ENCODE measurements at places on chromosomes 12 and 14. TPM values are rescaled to one million over a fixed set of nuclear protein-coding genes. Genes with fewer than 3 reads are reported as not detected.

- DNase-seq, result no peak
Measured at GRCh38 chr12:124720681-124721500, 142.8 kb downstream of the SCARB1 start.

Gene MYF5
- total RNA-seq, result not detected

DNA sequence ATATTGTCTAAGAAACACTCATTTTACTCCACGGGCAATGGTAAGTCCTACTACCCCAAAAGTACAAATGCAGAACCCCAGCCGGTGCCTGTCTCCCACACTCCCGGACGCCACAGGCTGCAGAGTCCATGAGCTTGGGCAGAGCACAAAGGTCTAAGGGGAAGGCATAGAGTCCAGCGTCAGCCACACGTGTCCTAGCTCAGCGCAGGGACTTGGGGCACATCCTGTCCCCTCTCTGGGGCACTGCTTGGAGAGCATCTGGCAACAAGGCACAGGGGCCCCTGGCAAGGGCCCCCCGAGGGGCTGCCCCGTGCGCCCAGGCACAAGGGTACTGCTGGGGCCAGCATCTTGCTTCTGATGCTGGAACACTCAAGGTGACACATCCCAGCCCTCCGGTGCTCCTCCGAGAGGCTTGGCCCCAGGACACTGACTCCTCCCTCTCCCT lies 58.4 kb downstream of the BCL11B start:
- DNase-seq, result no peak

DNA sequence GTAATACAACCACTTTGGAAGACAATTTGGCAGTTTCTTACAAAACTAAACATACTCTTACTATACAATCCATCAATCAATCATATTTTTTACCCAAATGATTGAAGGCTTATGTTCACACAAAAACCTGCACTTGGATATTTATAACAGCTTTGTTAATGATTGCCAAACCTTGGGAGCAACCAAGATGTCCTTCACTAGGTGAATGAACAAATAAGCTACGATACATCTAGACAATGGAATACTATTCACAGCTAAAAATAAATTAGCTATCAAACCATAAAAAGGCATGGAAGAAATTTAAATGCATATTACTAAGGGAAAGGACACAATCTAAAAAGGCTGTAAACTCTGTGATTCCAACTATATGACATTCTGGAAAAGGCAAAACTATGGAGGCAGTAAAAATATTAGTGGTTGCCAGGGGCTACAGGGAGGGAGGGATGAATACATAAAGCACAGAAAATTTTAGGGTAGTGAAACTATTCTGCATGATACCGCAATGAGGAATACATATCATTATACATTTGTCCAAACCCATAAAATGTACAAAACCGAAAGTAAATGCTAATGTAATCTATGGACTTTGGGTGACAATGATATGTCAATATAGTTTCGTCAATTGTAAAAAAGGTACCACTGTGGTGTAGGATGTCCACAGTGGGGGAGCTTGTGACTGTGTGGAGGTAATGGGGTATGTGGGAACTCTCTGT lies 70.5 kb downstream of the GPR65 start:
- no peak for DNase-seq

Gene PRR4
- total RNA-seq, result 2.1 TPM

- no peak for DNase-seq
Measured at GRCh38 chr12:6773590-6774351, 1.5 kb downstream of the LAG3 start.

Gene CMA1
- total RNA-seq, result not detected

Gene OAS2
- 6.5 TPM for total RNA-seq

DNA sequence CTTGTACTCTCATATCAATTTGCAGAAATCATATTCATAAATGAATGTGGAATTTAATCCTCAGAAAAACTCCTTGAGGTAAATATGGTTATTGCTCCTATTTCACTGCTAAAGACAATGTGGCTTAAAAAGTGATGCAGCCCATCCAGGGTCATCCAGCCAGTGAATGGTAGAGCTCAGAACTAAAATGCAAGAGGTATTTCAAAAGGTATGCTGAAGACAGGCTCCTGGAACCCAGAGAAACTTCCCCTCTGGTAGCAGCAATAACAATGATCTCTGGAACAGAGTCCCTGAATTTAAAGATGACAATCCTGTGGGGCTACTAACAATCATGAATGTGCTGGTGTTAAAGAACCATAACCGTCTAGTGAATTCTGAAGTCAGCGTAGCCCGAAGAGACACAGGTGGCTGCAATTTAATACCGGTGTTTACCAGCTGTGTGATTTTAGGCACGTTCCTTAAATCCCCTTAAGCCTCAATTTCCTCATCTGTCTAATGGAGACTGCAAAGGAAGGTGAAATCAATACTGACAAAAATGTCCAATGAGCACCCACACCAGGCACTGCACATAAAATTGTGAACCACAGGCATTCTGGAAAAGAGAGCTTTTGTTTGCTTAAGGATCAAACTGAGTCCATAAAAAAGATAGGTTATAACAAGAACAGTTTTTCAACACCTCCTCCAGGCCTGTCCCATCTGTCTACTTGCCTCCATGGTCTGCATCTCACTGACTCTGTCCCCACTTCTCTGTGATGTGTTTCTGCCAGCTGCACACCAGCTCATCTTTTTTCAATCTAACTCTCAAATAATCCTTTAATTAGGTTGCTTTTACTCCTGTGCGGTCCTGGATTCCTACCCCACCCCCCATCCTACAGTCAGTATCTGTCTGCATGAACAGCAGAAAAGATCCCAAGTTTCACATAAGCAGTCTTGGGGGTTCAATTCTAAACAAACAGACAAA lies 10.5 kb downstream of the TM7SF3 start:
- DNase-seq, result no peak

- no peak for DNase-seq
Measured at GRCh38 chr14:104183796-104184195, 45.4 kb downstream of the KIF26A start.

Data from esophagus muscularis mucosa (tissue), 4 donors.